ENCODE measurements at places on chromosomes 4 and X.

DNA sequence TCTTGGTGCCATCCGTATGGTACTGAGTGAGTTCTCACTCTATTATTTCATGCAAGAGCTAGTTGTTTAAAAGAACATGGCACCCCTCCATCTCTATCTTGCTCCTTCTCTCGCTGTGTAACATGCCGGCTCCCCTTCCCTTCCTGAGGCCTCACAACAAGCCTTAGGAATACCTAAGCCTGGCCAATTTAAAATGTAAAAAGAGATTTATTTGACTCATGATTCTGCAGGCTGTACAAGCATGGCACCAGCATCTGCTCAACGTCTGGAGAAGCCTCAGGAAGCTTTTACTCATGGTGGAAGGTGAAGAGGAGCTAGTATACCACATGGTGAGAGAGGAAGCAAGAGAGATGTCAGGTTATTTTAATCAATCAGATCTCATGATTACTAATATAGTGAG, 90.4 kb upstream of the NUDT10 start:
- no peak for DNase-seq

DNA sequence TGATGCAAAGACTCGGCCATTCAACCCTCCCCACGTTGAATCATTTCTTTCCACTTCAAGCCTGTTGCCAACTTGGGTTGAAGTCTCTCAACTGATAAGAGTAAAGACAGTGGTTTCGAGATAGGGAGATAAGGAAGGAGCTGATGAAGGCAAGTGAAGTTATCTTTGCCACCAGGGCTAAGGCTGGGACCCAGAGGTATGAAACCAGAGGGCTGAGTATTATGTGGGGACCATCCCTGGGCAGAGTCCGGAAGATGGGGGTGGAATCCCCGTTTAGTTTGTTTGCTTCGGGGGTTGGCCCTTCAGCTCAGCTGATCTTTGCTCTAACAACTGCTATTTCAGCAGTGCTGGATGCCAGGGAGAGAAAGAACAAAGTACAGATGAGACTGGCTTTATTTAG, 2.3 kb upstream of the XPNPEP2 start:
- DNase-seq, result no peak

DNA sequence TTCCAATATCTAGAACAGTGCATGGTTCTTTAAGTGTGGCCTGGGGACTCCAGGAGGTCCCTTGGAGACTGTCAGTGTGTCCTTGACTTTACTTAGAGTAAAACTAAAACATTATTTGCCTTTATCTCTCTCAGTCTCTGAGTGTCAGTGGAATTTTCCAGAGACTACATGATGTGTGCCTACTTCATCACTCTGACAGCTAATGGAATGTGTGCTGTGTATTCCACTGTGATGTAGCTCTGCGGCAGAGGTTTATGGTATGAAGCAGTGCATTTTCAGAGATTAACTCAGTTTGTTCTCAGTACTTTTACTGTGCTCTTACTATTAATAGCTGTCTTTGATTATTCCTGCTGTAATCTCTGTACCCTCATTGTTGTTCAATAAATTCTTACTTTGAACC, 85.6 kb downstream of the MANBA start:
- DNase-seq, result peak; percentile 63

DNA sequence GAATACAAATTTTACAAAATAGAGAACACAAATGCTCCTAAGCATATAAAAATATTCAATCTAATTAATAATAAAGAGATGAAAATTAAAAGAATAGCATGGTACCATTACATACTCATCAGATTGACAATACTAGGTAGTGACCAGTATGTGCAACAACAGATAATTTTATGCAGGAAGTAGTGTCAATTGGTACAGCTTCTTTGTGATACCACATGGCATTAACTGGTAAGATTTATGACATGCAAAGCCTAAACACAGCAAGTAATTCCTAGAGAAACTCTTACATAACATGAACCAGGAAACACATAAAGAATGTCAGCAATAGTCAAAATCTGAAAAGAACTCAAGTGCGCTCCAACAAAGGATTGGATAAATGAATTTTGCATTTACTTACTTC, 26.3 kb downstream of the CXCL2 start:
- no peak for DNase-seq

GRCh38 chr4:47145630-47146029, 114.3 kb downstream of the GABRB1 start:
- peak; percentile 80 for DNase-seq

GRCh38 chrX:39309018-39309635, 507.9 kb downstream of the MID1IP1 start:
- peak; percentile 69 for DNase-seq

DNA sequence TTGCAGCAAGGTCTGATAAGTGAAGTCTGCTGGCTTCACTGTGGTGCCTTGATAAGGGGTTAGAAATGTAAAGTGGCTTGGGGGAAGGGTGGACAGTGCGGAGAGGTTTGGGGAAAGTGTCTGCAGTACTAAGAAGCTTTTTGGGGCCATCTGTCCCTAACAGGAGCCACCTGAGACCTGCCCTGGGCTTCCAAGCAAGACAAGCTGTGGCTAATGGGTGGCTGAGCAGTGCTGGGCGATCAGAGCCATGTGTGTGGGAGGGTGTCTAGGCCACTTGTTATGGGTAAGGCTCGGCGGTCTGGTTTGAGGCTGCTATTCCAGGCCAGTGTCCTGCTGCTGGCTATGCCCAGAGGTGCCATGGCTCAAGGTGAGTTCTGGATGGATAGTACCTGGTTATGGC, 185.4 kb upstream of the MTMR8 start:
- DNase-seq, result no peak

DNA sequence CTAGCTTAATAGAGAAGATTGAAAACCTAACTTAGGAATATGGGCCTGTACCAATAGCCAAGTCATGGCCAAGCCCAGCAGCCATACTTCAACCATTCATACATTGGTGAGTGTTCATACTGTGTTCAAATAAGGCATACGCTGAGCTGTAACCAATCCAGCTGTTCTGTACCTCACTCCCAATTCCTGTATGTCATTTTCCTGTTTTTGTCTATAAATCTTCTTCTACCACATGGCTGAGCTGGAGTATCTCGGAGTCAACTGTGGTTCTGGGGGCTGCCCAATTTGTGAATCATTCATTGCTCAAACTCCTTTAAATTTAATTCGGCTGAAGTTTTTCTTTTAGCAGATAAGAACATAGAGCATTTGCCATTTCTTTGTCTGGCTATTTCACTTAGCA, 195.3 kb upstream of the ANKRD50 start:
- DNase-seq, result peak; percentile 87

DNA sequence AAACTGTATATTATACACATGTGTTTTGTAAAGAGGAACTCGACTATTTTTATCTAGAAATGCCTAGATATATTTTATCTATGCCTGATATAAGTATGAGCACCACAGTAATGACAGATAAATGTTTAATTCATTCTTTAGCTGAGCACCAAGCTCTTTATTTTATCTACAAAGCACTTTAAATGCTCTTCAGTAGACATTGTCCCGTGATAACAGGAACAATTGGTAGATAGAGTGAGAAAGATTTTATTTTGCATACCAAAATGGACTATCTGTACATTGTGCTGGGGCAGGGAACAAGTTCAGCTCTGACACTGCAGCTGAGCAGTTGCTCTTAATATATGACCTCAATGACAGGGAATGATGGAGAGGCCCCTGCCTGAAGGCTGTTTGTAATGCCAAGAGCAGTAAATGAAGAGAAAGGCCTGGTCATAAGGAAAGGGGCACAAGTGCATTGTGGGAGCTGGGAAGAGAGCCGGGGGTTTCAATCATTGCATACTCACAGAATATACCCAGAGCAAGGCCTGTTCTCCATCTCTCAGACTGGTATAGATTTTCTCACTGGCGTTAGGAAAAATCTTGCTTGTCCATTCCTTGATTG, 57.3 kb downstream of the SEPTIN11 start:
- DNase-seq, result no peak

DNA sequence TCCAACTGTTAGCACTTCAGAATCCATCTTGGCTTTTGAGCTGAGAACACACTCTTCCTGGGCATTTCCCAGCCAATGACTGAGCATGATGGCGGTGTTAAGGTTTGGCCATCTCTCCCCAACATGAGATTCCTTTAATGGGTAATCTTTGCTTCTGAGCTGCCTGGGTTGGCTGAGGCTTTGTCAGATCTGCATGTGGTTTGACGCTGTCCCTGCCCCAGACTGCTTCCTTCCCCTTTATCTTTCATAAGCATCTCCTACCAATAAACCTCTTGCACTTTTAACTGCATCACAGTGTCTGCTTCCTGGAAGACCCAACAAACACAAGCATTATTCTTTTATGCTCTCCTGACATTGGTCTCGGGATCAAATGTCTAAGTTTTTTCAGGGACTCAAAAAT, 31.5 kb upstream of the DIPK2B start:
- no peak for DNase-seq

GRCh38 chr4:101187841-101188240, 159.5 kb downstream of the PPP3CA start:
- DNase-seq, result no peak

DNA sequence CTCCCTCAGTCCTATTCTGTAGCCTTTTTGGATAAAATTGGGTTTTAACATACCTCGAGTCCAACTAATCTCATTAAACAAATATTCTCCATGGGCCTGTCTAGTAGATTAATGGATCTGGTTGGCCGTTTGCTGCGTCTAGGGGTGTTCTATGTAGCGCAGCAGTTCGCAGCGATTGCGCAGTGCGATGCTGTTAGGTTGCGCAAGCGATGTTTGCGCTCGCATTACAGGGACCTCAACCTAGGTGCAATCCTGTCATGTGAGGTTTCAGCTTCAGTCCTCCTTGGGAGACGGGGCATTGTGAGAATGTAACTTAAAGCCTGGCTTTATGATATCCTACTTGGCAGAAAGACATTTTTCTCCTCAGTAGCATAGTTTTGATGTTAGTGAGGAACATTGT, 14.0 kb downstream of the OGT start:
- no peak for DNase-seq

GRCh38 chr4:105059337-105059736, 87.3 kb upstream of the TET2 start:
- DNase-seq, result no peak

DNA sequence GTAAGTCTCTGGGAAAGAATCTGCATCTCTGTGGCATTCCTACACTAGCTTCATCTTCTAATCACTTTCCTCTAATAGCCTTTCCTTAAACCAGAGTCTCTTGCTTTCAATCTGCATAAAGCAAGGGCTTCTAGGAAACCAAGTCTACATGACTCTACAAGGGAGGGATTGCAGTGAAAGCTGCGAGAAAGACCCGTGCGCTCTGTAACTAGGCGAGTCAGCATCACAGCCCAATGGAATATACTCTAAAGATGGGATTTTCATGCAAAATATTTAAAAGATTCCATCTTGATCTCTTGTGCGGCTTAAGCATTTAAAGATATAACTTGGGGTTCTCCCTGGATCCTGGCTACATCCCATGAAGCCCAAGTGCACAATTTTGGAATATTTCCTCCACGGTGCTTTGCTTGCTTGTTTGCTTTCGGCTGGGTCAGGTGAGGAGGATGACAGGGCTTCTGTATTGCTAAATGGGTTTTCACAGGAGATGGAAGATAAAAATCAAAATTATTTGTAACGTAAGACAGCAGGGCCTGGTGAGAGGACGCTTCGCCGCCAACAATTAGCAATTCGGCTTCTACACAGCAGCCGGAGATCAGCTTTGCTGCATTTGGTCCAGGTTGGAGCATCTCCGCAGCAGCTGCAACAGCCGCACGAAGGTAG, 687 bp upstream of the GRIA2 start:
- no peak for DNase-seq

- DNase-seq, result peak; percentile 45
These were observed at the start of gene CXXC4 for GRCh38 chr4:104494822-104495559. TSS of gene CXXC4 (minus strand) at chr4:104494894. CDS start at chr4:104491802, 3,092 bp downstream.

- no peak for DNase-seq
These were observed 3.2 kb downstream of the MAPK10 start for GRCh38 chr4:86356425-86357210.

GRCh38 chr4:20565075-20565721, 135.1 kb upstream of the PACRGL start:
- peak; percentile 79 for DNase-seq

DNA sequence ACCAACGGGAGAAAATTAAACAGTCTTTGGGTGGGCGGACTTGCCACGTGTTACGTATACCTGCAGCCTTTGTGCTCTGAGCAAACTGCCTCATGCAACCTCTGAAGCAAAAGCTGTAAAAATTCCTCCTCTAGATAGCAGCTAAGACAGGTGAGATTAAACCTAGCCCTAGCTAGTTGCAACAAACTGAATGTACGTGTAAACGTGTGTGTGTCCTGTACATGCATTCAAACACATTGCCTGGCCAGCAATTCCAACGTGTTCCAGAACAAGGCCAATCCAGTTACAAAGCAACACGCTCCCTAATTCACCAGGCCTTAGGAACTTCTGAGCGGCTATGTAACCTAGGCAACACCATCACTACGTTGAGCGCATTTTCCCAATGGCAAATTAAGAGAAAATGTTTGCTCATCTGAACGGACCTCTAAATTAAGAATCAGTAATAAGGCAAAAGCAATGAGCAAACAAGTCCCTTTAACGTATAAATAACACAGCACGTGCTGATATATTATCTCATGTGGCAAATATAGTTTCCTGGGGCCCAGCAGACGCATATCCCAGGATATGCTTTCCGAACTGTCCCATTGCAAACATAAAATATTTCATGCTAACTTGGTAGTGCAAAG, 792 bp downstream of the PPID start:
- peak; percentile 49 for DNase-seq

DNA sequence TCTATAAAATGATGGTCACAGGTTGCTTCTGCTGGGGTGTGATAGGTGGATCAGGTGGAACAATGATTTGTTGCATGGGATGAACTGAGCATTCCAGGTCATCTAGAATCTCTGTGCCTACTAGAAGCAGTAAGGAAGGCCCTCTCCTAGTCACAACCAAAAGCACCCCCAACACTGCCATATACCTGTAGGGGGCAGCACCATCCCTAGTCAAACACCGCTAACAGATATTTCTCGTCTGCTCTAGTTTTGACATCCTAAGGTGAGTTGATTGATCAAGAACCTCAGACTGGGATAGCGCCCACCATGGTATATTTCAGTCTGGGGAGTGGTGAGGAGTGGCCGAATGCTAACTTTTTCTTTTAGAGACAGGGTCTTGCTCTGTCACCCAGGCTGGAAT, 160.2 kb downstream of the NHS start:
- peak; percentile 57 for DNase-seq

DNA sequence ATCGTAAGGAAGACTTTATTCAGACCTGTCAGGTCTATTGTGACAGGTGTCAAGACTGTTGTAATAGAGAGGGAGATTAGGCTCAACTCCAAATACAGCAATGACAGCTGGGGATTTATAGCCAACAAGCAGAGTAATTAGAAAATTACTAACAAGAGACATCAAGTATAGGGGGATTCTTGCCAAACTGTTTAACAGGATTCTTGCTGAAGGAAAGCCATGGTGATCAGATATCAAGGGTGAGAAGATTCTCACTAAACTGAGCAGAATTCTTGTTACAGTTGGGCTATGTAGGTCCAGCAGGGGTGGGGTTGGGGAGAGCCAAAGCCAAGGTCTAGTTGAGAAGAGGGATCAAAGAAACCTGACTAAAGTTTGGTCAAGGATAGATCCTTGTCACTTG, 461.0 kb upstream of the GALNT7 start:
- DNase-seq, result no peak

- DNase-seq, result no peak
These were observed 978.1 kb downstream of the C4orf33 start for GRCh38 chr4:130074096-130074495.

Data from fibroblast of pulmonary artery (primary cell).